ENCODE measurements at places on chromosomes 1 and 21.

- no peak for DNase-seq
These were observed 34.1 kb downstream of the BMP8A start for GRCh38 chr1:39525366-39526165.

- no peak for DNase-seq
These were observed 132.6 kb downstream of the ETS2 start for GRCh38 chr21:38938343-38938742.

- DNase-seq, result no peak
These were observed 40.5 kb upstream of the GJB5 start for GRCh38 chr1:34714386-34714785.

GRCh38 chr21:36203603-36203889, 46.9 kb downstream of the DOP1B start:
- peak; percentile 57 for DNase-seq

GRCh38 chr1:201445310-201445709, 23.7 kb downstream of the PHLDA3 start:
- DNase-seq, result no peak

- DNase-seq, result no peak
These were observed 30.2 kb downstream of the NDC1 start for GRCh38 chr1:53807916-53808315.

- DNase-seq, result no peak
These were observed 13.4 kb downstream of the ZCCHC17 start for GRCh38 chr1:31310198-31310597.

DNA sequence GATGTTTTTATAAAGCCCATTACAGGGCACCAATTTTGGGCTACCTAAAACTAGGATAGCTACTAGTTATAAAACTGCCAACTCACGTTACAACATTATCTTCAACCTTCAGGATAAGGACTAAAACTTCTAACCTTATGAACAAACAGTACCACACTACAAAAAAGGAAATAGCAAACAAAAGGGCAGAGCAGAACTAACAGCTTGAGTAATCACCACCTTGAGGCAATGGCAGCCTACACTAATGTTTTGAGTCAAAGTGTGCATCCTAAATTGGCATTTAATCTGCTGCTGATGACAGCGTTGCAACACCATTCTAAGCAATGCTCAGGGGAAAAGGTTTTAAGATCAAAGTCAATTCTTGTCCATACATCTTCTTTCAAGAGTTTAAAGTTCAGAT, 27.2 kb downstream of the PTP4A2 start:
- peak; percentile 68 for DNase-seq

GRCh38 chr1:36168514-36168913, 12.6 kb downstream of the MAP7D1 start:
- no peak for DNase-seq

- no peak for DNase-seq
These were observed 16.9 kb upstream of the MAP10 start for GRCh38 chr1:232788235-232788872.

- peak; percentile 65 for DNase-seq
These were observed 14.7 kb upstream of the MFSD2A start for GRCh38 chr1:39940253-39940652.

DNA sequence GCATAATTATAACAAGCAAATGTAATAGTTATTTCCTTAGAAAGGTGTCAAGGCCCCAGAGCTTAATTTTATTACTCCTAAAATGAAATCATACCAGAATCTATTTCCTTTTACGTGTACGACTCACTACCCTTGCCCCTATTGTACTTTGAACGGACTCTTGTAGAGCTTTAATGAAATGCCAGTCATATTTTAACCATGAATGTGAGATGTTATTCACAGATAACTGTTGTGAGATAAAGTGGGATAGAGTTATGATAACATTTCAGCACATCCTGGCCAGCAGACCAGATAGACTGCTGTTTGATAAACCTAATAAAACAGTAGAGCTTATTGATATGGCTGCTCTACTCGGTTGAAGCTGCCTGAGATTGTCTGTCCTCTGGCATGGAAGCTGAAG, 500.8 kb upstream of the PBX1 start:
- DNase-seq, result no peak

DNA sequence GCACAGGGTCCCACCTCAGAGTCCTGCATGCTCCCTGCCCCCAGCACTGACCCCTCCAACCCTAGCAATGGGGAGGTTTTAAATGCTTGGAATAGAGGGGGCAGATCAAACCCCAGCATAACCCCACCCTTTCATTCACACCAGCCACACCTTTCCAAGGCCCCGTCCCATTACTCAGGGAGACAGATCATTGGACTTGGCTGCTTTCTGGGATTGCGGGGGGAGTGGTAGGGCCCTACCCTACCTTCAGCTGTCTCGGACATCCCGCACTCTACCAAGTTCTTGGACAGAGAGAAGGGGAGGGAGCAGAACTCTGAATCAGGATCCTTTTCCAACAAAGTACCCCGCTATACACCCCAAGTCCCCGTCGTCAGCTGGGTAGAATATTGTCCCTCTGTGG, 983 bp downstream of the PADI2 start:
- DNase-seq, result no peak

- no peak for DNase-seq
These were observed 769 bp downstream of the GPSM2 start for GRCh38 chr1:108877348-108878159.

DNA sequence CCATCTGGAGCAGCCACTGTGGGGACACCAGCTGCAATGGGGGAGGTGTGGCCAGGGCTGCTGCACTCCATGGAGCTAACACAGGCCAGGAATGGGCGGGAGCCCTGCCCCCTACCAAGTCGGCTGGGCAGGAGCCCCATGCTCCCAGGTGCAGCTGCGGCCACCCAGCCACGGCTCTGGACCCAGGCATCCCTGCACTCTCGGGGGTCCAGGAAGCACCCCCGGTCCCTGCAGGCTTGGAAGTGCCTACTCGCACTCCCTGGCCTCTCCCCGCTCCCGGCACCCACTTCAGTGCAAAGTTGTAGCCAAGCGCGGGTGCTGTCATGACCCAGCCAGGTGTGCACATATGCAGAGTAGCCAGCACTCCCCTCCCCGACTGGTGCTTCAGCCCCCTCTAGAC, 91.8 kb downstream of the HLCS start:
- no peak for DNase-seq

- DNase-seq, result no peak
These were observed 94.0 kb downstream of the CCDC185 start for GRCh38 chr1:223486932-223487886.

GRCh38 chr1:245765230-245766000, 610.6 kb downstream of the KIF26B start:
- no peak for DNase-seq

DNA sequence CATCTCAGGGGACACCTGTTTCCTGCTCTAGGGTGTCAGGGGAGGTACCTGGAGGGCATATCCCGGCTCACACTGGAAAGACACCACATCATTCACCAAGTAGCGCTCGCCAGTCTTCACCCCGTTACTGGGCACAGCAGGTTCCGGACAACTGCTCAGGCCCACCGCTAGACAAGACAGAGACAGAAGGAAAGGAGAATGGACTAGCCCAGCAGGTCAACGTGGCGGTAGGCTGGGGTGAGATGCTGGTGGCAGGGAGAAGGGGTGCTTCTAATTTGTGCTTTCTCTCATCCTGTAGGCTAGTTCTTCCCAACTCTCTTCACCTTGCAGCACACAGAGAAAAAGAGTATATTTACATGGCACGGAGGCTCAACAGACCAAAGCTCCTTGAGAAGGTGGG, 145.0 kb downstream of the ZSCAN20 start:
- DNase-seq, result no peak

DNA sequence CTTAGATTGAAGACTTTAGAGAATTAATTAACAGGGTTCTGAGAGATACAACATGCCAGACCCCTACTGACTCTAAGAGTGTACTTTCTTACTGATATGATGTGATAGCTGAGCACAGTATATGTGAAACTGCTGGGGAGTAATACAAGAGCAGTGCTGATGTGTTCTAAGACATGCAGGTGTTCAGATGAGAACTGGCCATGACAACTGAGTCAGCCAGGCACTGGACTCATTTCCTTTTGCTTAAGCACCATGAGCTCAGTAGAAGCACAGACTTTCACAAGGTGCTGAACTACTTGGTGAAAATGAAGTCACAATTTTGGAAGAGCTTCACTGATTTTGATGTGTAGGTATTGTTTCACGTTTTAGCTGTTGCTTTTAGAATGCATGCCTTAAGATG, 15.9 kb upstream of the POGZ start:
- DNase-seq, result no peak

DNA sequence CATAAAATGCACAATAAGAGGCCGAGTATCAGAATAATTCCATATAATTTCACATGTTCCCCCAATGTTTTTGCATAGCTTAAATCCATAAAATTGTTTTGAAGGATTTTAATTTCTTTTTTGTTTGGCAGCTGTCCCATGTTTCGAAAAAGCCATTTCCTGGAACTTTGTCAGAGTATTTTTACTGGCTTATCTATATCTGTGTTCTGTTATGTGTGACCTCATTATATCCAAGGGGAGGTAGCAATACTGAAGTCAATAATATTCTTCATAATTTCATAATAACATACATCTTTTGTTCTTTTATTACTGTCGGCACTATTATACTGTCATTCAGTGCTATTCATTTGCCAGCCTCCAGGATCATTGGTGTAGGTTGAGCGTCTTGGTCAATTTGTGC, 9.4 kb upstream of the BACH1 start:
- DNase-seq, result no peak

- peak; percentile 46 for DNase-seq
These were observed 25.0 kb downstream of the KANK4 start for GRCh38 chr1:62294261-62294660.

DNA sequence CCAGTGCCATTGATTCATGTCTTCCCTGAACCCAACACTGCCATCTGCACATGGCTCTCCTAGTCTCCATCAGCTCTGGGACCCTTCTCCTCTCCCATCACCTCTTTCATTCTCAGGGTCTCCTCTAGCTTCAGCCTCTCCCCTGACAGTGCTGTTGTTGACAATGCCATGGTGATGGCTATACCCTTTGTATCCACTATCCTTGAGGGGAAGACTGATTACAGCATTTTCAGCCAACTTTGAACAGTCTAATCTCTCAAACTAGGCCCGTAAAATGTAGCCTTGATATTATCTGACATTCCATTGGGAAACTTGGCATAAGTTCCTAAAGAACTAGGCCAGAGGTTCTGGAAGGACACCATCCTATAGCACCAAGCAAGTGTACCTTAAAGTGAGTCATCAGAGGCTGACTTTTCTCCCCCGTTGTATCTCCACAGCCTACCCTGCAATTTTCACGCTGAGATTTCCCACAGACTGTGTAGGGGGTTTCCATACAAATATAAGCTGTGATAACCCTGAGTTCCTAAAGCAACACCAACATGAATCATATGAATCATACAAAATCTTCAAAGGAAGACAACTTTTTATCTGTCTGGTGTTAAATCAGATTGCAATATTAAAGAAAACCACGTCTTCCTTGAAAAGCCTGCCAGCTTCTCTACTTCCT, 5.8 kb downstream of the HAO2 start:
- DNase-seq, result no peak

DNA sequence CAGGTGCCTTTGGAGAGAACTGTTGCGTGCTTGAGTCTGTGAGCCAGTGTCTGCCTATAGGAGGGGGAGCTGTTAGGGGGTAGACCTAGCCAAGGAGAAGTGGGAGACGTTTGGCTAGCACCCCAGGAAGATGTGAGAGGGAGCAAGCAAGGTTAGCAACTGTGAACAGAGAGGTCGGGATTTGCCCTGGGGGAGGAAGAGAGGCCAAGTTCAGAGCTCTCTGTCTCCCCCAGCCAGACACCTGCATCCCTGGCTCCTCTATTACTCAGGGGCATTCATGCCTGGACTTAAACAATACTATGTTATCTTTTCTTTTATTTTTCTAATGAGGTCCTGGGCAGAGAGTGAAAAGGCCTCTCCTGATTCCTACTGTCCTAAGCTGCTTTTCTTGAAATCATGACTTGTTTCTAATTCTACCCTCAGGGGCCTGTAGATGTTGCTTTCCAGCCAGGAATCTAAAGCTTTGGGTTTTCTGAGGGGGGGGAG, 2.4 kb downstream of the BTG2 start:
- no peak for DNase-seq

DNA sequence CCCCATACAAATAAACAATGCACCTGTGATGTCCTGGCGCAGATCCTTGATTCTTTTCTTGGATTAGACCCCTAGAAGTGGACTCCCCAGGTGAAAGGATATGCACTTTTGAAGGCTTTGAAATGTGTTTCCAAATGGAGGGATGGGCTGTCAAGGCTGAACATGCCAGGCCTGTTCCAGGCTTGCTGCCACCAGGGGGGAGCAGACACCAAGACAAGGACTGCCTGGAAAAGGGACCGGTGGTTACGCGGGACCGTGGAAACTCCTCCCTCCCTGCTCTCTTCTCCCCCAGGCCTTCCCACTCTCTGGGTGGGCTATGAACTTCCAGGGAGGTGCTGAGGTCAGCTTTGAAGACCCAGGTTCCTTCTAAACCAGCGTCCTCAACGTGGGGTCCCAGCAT, 12.7 kb downstream of the C1QB start:
- no peak for DNase-seq
